ENCODE measurements at places on chromosomes 16 and 17.

- no peak for DNase-seq
Measured at GRCh38 chr16:86621966-86622365, 43.6 kb downstream of the FOXL1 start.

DNA sequence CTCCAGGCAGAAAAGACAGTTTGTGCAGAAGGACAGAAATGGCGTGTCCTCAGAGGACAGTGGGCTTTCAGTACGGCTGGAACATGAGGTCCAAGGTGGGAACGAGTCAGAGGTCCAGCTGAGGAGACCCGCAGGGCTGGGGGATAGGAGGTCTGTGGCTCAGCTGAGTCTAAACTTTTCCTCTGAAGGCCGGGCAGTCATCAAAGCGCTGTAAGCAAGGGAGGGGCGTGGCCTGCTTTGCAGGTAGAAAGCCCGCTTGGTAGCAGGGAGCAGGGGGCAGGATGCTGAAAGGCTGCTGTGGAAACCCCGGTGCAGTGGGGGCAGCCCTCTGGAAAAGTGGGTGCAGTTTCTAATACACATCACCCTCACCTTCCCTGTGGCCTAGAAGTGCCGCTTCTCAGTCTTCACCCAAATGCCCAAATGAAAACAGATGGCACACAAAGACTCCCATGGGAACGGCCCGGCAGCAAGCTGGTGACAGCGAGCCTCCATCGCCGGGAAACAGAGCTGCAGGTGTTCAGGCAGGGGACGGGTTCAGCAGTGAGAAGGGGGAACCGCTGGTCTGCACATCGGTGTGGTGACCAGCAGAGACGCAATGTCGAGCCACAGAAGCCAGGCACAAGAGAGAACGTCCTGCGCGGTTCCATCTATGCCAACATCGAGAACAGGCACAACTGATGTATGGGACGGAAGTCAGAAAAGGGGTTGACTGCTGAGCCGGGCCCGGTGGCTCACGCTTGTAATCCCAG, 12.2 kb upstream of the OSGIN1 start:
- DNase-seq, result no peak

DNA sequence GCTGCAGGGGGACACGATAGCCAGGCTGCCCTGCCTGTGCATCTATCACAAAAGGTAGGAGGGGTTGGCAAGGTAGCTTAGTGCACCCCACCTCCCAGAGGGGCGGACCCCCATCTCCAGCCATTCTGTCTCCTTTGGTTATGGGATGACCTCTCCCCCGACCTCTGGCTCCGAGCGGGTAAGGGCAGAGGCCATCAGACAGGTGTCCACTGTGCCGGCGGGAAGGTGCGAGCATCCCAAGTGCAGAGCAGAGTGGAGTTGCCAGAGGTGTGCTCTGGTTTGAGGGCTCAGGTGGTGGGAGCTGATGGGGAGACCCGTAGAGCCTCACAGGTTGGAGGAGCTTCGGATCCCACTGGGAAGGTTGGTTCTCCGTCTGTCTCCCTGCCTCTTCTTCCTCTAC, 11.7 kb downstream of the LDHD start:
- DNase-seq, result no peak

GRCh38 chr16:87306516-87306915, 10.7 kb downstream of the C16orf95 start:
- no peak for DNase-seq

- no peak for DNase-seq
Measured at GRCh38 chr17:75927286-75927922, 13.4 kb downstream of the FBF1 start.

- DNase-seq, result no peak
Measured at GRCh38 chr17:73760439-73760758, 116.2 kb upstream of the SDK2 start.

- DNase-seq, result no peak
Measured at GRCh38 chr16:11390573-11391495, 45.6 kb downstream of the RMI2 start.

DNA sequence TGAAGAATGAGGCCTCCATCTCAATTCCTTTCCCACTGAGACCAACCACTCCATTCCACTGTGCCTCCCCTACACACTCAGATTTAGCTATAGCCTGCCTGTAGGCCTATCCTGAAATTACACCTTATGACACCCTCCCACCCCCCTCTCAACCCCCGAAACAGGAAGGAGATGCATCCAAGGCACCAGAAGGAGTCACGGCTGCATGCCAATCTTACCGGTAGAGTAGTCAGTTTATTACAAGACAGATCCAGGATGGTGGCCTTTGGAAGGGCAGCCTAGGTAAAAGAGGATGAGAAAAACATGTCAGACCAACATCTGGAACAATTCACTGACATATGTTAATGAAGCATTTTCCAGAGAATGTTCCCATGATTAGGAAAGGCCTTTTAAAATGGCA, 2.6 kb downstream of the LRRC59 start:
- DNase-seq, result no peak

DNA sequence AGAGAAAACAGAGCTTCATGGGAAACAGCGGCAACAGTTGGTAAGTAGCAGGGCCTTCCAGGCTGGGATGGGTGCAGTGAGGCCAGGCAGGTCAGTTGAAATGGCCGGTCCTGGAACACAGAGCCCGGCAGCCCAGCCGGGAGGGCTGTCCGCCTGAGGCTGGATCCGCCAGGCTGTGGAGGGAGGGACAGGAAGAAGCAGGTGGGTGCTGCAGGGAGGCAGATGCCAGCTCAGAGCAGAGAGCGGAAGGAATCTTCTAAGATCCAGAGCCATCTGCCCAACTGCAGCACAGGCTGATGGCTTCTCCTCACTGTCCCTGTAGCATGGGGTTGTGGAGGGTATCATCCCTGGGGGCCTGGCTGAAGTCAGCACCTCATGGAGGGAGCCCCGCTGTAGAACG, 599 bp downstream of the RNF112 start:
- no peak for DNase-seq

- DNase-seq, result no peak
Measured at GRCh38 chr17:32871746-32872145, 5.2 kb downstream of the MYO1D start.

DNA sequence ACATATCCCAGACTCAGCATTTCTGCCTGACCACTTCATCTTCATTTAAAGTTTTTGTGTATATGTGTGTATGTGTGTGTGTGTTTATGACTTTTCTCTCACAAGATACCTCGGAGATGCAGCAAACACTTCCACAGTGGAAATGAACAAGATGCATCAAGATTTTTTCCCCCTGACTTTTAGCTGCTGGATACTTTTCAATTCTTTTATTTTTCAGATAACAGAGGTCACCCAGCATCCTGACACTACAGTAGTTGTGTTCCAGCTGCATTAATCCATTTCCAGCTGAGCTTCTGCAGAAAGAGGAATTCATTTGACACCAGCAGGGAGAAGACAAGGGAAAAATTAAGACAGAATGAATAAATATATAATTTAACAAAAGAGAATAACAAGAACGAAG, 130.2 kb upstream of the PSMD7 start:
- no peak for DNase-seq

- DNase-seq, result no peak
Measured at GRCh38 chr16:78727536-78727935, 628.1 kb downstream of the WWOX start.

GRCh38 chr17:81094509-81095382, 59.8 kb downstream of the BAIAP2 start:
- peak; percentile 77 for DNase-seq

DNA sequence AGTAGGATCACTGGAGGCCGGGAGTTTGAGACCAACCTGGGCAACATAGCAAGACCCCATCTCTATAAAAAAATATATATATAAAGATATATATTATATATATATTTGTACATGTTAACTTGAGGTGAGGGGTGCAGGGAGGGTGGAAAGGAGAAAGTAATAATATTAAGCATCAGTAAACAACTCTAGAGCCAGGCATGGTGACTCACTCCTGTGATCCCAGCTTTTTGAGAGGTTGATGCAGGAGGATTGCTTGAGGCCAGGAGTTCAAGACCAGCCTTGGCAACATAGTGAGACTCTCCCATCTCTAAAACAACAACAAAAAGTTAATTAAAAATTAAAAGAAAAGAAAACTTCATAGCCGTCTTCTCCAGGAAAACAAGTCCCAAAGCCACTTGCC, 61.7 kb upstream of the SMURF2 start:
- no peak for DNase-seq

- no peak for DNase-seq
Measured at GRCh38 chr17:31389657-31390381, 1.7 kb upstream of the RAB11FIP4 start.

DNA sequence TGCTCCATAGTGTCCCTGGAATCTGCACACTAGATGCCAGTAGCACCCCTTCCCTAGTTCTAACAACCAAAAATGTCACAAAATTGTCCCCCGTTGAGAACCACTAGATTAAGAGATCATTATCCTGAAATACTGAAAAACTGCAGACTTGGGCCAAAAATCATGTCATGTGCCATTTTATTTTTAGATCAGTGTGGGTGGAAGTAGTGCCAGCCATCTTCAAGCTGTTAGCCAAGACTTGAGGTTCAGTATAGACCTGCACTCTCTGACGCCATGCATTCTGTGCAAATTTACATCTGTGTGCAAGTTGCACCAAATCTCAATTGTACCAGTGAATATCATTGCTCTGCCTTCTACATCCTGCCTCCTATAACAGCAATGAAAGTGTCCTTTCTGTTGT, 31.5 kb upstream of the NOL11 start:
- DNase-seq, result no peak
